ENCODE measurements at places on chromosomes 13 and 19.

DNA sequence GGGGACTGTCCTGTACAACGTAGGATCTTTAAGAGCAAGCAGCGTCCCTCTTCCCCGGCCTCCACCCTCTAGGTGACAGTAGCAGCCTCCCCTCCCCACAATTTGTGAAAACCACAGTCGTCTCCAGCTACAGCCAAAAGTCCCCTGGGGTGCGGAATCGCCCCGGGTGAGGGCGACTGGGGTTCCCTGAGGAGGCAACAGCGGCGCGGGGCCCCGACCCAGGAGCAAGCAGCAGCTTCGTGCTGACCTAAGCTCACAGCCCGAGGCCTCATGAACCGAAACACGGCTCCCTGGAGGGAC is 322 bp downstream of the ZNF558 start:
- DNase-seq, result no peak

- DNase-seq, result no peak
These were observed 354.4 kb upstream of the DACH1 start for GRCh38 chr13:72221276-72221962.

GRCh38 chr19:1279782-1280341 is 4.5 kb downstream of the FAM174C start:
- DNase-seq, result peak; percentile 68

- peak; percentile 61 for DNase-seq
These were observed at the start of gene LIN7B for GRCh38 chr19:49113762-49114629. Gene LIN7B (plus strand): TSS chr19:49114370. CDS start chr19:49114405, 35 bp downstream.

DNA sequence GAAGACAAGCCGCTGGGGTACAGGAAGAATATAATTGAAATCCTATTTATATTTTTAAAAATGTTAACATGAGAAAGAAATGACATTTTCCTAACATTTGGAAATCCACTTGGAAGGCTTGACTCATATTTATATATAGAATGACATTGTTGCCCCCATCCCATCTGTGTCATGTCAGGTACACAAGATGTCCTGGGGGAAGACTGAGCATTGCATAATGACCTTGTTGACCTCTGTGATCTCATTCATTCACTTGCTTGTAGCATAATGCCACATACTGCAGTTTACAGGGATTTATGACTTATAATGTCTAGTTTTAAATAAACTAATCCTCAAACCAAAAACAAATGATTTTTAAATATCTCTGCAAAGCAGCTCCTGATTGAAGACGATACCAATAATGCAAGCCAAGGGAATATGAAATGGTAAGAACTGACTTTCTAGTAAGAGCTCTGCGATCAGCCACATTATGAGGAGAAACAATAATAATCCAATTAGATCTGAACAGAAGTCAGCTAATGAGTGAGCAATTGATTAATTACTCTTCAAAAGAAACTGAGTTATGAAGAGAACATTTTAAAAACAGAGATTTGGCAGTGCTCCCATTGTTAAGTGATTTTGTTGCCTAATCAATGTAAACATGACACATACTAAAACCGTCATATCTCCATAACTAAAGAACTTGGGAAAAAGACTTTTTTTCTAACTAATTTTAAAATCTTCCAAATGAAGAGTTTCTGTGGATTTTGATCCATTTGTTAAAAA is 21.2 kb upstream of the VWA8 start:
- no peak for DNase-seq

- DNase-seq, result no peak
These were observed 329.1 kb downstream of the SLITRK5 start for GRCh38 chr13:88000239-88000638.

DNA sequence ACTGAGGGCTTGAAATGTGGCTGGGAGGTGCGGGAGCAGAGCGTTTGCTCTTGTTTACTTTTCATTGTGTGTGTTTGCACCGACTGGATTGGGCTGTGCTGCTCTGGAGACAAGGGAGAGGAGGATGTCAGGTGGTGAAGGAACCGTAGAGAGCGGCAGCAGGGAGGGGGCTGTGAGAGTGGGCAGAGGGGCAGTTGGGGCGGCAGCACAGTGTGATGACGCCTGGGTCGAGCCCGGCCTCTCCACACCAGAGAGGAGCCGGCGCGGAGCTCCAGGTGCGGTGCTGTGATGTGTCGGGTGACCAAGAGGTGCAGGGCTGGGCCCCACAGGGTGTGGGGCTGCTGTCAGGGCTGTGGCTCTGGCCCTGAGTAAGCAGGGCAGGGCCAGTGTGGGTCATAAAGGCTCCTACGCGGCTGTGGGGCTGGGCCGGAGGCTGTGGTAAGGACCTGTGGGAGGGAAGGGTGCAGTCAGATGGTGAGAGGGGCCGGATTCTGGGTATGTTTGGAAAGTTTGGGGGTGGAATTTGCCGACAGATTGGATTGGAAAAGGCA is 10.5 kb downstream of the NAXD start:
- DNase-seq, result no peak

- no peak for DNase-seq
These were observed 646 bp upstream of the SLC10A2 start for GRCh38 chr13:103066781-103067345.

DNA sequence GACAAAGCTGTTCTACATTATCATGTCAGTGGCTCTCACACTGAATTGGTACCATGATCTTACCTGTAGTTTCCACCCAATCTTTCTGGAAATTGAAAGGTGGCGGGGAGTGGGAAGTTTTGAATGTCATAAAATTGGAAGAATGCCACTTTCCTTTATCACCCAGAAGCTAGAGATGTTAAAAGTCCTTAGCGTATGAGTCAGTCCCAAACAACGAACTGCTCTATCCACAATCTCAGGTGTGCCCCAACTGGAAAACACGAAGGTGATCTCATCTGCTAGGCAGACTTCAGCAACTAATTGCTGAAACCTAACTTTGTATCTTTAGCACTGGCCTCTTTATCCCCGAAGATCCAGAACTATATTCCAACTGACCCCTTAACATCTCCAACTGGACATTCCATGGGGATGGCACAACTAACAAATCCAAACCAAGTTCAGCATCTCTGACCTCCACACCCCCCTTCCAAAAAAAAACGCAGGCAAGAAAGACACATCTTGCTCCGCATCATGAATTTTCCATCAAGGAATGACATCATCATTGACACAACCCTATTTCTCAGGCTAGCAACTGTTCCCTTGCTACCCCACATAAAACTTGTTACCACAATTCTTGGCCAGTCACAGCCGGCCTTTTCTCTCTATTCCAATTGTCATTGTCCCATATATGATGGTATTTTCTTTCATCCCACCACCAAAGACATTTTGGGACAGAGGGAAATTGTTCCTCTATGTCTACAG is 175.4 kb downstream of the KLF12 start:
- DNase-seq, result no peak

Measured in NCI-H345 (cell line).